ENCODE measurements at places on chromosomes 11 and 22.

DNA sequence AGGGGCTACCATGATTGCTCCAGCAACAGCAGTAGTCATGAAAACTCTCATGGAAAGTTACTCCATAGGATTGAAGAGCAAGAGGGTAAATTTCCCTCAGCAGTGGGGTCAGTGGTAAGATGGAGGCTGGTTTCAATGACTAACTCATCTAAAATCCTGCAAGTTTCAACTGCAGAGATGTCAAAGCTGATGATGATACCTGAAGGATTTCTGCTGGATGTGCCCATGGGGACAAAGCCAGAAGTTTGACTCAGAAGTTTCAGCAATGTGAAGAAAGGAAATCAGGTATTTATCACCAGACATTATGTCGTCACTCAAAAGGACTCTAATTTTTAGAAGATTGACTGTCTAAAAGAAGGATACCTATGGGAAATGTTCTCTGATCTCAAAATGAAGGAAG lies 29.1 kb downstream of the RAB38 start:
- DNase-seq = no peak

DNA sequence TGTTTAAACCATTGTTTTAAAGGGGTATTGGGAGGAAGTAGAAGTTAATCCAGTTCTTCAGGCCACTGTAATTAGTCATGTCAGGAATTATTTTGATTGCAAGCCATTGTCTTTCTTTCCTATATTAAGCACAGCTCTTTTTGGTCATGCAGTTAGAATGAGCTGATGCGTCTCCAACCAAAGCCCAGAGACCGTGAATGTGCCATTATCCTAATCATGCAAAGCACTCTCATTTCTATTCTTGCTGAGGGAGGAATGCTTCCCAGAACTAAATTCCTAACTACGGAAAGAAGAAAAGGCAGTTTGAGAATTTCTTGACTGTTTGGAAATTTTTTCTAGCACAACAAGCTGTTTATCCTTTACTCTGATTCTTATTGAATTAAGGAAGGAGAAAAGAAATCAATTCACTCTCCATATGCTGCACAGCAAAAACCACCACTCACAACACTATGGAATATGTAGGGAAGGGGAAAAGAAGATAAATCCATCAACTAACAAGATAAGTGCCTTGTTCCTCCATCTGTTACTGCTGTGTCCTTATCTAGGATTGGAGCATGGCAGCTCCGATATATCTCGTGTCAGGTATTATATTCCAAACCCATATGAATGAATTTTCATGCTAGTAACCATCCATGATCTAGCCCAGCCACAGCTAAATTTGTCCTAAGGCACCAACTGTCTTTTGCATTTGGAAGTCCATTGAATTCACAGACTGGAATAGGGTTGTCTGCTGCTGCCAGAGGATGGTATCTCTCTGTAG lies 70.8 kb downstream of the NTM start:
- DNase-seq = no peak

GRCh38 chr11:17529844-17530185 lies 14.4 kb downstream of the USH1C start:
- DNase-seq = no peak

- DNase-seq = no peak
Observed at GRCh38 chr11:125091247-125091876, 20.1 kb downstream of the TMEM218 start.

- DNase-seq = no peak
Observed at GRCh38 chr11:69926376-69927050, 107.3 kb upstream of the FGF3 start.

DNA sequence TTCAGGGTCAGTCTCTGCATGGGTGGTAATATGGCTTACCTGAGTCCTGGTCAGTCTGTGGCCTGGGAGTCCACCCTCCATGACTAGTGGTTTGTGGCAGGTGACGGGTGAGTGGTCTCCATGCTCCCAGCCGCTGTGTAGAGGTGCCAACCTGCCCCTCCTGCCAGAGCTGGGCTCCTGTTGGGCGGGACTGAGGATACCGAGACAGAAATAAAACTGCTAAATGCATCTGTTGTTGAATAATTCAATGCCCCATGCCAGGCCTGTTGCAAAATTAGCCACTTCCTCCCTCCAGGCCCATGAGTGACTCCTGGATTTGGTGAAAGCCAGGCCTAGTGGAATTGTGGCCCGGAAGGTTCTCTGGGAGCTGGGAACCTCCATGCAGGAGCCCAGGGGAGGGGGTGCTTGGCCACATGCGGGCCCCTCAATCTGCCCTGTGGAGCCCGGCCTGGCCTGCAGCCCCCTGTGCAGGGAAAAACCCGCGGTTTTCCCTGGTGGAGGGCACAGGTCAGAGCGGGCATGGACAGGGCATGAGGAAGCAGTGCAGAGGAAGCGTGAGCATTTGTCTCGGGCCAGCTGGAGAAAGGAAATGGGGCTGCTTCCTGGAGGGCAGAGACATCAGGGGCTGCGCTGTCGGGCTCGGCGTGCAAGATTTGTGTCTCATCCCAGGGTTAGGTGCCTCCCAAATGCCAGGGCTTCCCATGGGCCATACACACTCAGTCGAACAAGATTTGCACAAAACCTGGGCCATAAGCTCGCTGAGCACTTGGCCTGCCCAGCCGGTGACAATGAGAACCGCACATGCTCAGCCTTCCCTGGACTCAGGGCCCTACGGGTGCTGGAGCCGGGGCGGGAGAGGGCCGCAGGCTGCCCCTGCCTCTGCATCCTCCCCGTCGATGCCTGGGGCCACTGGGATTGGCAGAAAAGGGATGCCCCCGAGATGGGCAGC lies 66.9 kb downstream of the KCNQ1 start:
- no peak for DNase-seq

- peak; percentile 55 for DNase-seq
Observed at GRCh38 chr11:44286268-44286880, 23.6 kb downstream of the ALX4 start.

DNA sequence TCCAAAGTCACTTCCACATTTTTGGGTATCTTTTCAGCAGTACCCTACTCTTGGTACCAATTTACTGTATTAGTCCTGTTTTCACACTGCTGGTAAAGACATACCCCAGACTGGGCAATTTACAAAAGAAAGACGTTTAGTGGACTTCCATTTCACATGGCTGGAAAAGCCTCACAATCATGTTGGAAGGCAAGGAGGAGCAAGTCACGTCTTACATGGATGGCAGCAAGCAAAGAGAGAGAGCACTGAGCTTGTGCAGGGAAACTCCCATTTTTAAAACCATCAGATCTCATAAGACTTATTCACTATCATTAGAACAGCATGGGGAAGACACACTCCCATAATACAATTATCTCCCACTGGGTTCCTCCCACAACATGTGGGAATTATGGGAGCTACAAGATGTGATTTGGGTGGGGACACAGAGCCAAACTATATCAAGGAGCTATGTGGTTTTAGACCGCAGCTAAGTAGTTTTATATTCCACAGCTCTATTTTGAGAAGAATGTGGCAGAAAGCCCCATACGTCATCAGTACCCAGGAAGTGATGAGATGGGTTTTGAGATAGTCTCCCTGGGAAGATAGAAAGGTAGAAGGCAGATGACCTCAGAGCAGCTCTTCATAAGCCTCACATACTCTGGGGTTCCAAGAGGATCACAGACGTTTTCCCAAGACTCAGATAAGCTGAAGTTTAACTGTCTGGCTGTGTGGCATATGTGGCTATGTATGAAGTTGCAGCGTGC lies 96.3 kb downstream of the APIP start:
- no peak for DNase-seq

GRCh38 chr11:17859552-17859951 lies 125.0 kb downstream of the KCNC1 start:
- DNase-seq = no peak

- DNase-seq = no peak
Observed at GRCh38 chr11:46363031-46363407, 15.8 kb downstream of the DGKZ start.

DNA sequence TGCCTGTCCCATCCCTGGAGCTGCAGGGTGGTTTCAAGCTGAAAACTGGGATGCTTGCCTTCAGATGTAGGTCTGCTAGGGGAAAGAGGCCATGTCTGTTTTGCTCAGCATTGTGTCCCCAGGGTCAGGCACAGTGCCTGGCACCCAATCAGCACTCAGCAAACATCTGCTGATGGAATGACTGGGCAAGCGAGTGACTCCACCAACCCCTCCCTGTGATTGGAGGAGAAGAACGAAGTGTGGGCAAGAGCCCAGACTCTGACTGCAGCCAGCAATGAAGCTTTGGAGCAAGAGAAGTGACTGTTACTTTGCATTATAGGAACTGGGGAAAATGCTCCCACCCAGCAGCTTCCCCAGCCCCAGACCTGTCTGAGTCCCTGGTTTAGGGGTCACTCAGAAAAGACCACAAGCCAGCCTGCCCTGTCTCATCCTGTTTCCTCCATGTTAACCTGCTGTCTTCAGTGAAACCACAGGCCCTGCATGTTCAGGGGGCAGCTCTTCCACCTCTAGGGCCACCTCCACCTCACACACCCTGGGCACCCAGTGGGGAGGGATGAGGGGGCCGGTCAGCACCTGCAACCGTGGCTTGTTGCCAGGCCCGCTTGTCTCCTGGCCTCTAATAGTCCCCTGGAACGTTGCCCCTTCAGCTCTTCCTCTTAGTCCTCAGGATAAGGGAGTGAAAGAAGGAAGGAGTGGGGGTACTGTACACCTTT lies 147.4 kb downstream of the TRIM29 start:
- no peak for DNase-seq

GRCh38 chr11:14520747-14521151 lies 563 bp upstream of the PSMA1 start:
- DNase-seq = no peak

GRCh38 chr11:73812234-73812633 lies 24.6 kb downstream of the MRPL48 start:
- DNase-seq = no peak

GRCh38 chr11:22640862-22641261 lies 15.2 kb upstream of the FANCF start:
- DNase-seq = no peak

DNA sequence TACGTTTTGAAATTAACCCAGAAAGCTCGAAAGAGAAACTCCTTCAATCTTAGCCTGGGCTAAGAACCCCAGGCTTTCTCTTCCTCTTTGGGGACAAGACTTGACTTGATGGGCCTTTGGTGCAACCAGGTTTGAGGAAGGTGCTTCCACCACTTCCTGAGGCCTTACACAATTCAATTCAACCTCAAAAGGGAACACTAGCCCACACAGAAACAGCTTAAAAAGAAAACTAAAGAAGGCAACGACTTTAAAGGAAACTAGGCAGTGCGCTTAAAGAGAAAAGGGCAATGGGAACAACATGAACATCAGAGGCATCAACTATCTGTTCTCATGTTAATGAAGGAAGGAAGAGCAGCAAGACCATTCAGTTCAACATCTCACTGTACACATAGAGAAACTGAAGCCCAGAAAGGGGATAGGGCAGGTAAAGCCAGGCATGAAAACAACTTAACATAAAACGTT lies 24.8 kb downstream of the PAK1 start:
- no peak for DNase-seq

DNA sequence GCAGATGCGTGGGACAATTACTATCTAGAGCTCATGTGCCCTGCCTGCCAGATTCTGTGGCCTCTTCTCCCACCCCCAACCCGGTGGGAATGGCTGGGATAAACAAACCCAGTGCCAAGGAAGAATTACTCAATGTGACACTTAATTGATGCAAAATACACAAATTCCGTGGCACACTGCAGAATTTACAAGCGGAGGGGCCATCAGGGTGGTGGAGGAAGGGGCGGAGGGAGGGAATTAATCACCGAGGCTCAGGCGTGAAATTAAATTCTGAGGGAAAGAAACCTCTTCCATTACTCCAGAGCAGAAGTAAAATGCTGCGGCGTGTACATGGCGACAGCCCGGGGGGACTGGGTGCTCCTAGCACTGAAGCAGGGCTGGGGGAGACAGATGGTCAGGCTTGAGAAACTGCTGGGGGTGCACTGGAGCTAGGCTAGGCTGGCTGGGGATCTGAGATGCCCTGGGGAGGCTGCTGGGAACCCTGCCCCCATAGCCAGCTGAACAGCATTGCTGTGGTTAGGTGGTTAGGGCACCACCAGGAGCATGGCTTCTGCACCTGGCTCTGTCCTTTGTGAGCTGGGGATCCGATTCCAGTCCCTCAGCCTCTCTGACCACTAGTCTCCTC lies 200.6 kb downstream of the CEP164 start:
- DNase-seq = no peak

DNA sequence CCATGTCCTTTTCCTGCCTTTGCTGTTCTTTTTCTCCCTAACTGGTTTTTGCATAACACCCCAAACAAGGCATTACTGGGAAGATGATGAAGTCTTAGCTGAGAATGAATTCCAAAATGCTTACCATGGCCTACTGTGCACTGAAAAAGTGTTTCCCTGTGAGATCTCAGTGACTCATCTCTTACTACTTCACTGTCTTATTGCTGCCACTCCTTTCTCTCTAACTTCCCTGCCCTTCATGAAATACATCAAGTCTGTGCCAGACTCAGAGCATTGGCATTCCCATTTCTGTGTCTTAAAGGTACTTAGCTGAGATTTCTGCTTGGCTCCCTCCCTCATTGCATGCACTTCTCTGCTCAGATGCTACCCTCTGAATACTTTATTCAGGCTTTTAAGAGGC lies 49.1 kb upstream of the MUC15 start:
- DNase-seq = no peak

- no peak for DNase-seq
Observed at GRCh38 chr22:49527611-49528419, 299.9 kb downstream of the BRD1 start.

DNA sequence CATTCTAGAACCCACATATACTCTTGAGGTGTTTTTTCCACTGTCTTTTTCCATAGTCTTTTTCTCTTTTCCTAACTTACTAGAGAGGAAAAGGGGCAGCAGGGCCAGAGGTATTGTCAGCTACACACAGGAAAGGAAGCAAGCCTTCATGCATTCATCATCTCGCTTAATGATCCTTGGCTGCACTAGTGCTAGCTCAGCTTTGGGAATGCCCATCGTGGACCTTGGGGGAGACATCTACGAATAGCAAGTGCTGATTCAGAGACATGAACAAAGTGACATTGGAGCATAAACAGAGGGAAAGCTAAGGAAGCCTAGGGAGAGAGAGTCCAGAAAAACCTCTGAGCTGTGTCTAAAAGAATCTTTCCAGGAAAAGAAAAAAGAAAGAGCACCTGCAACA lies 466.3 kb upstream of the ARHGAP42 start:
- no peak for DNase-seq

DNA sequence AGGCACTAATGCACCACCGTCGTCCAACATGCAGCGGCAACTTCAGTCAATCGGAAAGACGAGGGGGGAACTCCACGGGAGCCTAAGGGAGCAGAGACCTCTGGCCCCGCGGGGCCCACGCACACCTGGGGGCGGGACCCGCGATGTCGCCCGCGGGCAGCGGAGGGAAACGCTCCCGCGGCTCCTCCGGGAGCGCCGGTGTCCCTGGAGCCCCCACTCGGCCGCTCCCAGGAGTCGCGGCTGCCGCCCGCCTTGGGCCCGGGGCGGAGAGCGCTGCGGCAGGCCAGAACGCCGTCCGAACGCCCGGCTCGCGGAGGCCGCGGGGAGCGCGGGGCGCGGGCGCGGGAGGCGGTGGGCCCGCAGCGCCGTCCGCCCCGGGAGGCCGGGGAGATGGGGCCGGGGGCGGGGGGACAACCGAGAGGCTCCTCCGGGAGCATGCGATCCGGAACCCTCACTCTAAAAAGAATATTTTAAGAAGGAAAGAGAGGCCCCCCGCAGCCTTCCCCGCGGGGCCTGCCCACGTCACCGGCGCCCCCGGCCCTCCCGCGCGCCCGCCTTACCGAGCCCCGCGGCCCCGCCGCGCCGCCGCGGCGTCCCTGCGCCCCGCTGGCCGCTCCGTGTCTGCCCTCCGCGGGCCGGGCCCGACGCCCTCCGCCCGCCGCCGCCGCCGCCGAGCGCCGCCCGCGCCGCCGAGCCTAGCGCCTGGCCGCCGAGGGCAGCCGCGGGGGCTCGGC lies 86.6 kb upstream of the ARHGAP32 start:
- no peak for DNase-seq

GRCh38 chr11:59172345-59173079 lies 580 bp downstream of the DTX4 start:
- no peak for DNase-seq

GRCh38 chr11:128936606-128937251 lies 5.9 kb downstream of the TP53AIP1 start:
- no peak for DNase-seq

Measured in CD4-positive, alpha-beta T cell treated with Interleukin-2 at 100 ng/mL for 4 hours (primary cell).